AG10803 (cell line): ENCODE measurements at places on chromosomes 7 and 10.

DNA sequence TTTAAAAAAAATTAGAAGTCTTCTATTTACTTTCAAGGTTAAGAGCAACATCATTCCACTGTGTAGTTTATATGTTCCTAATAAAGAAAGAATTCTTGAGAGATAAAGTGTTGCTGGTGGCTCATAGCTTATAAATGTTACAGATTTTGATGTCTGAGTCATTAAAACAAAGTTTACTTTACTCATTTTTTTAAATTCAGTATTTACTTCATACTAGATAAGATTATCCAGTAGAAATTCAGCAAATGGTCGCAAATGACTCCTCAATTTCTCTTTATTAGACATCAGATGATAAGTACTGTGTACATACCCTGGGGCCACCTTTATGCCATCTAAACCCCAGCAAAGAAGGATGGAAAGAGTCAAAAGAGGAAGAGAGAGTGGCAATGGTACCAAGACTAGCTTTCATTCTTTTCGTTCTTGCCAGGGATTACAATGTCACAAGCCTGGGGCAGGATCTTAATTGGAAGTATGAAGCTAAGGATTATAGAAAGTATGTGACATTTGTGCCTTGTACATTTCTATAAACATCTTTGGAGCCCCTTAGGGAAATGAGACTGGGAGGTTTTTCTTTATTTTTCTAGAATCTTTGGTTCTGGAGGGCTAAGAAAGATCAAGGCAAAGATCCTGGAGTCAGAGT is 206.1 kb downstream of the CHRM2 start:
- peak; percentile 50 for DNase-seq

GRCh38 chr7:48052748-48053147 is 17.4 kb downstream of the C7orf57 start:
- peak; percentile 8 for DNase-seq

- no peak for DNase-seq
Observed at GRCh38 chr7:39336442-39336841, 229.8 kb upstream of the YAE1 start.

DNA sequence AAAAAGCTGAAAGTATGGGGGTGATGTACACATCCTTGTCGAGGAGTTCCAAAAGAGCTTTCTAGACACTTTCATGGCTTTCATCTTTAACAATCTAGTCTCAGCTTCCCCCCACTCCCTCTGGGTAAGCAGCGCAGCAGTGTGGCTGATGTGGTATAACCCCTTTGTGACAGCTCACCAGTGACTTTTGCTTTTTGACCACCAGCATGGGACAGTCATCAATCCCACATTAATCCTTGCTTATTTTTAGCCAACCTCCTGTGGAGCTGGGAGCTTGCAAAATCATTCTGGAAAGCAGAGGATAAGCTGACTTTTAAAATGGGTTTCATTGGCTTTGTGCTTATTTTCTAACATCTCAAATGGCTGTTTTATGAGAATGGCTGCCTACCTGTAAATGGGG is 272.7 kb downstream of the HDAC9 start:
- peak; percentile 37 for DNase-seq

- no peak for DNase-seq
Observed at GRCh38 chr10:103658049-103658577, 164.6 kb downstream of the NEURL1 start.

GRCh38 chr7:158030071-158030470 is 557.6 kb downstream of the PTPRN2 start:
- DNase-seq = no peak

DNA sequence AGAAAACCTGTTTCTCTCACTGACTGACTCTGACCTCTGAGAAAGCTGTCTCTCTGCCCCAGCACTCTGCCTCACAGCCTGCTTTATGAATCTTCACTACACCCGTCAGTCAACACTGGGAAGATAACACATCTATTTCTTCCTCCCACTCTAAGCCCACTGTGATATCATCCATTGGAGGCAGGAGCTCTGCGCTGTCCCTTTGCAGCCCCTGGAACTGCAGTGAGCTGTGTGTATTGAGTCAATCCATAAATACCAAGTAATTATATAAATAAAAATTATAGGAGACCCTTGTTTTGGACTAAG is 17.2 kb upstream of the FXYD4 start:
- no peak for DNase-seq

DNA sequence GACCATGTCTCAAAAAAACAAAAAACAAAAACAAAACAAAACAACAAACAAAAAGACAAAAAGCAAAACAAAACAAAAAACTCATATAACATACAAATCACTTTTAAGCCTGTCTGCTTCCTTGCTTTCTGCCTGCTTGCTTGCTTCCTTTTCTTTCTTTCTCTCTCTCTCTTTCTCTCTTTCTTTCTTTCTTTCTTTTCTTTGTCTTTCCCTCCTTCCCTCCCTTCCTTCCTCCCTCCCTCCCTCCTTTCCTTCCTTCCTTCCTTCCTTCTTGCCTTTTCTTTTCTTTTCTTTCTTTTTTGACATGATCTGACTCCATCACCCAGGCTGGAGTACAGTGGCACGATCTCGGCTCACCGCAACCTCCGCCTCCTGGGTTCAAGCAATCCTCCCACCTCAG is 15.9 kb upstream of the TRA2A start:
- no peak for DNase-seq

DNA sequence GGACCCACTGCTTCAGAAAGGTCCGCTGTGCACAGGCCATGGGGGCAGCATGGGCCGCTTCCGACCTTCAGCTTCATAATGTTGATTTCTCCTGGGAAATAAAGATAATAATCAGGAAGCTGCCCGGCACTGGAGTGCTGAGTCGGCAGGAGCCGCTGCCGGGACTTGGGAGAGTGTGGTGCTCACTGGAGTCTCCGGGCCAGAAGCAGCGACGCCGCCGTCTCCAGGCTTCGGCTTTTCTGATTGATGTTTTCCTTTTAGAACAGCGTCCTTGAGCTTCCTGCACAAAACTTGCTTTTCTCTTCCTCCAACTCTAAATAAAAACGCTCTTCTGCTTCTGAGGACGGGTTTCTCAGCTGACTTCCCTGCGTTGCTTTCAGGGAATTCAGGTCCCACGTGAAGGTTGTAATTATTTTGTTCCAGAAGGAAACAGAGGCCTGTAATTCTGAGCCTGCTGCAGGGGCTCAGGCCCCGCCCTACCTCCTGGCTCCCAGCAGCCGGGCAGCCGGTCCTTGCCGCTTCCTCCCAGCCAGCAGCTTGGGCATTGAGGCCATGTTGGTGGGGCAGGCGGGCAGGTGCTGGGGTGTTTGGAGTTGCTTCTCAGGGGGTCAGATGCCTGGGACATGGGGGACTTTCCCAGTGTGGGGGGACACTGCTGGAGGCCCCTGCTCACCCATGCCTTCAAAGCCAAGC is 14.7 kb downstream of the PWWP2B start:
- peak; percentile 47 for DNase-seq

DNA sequence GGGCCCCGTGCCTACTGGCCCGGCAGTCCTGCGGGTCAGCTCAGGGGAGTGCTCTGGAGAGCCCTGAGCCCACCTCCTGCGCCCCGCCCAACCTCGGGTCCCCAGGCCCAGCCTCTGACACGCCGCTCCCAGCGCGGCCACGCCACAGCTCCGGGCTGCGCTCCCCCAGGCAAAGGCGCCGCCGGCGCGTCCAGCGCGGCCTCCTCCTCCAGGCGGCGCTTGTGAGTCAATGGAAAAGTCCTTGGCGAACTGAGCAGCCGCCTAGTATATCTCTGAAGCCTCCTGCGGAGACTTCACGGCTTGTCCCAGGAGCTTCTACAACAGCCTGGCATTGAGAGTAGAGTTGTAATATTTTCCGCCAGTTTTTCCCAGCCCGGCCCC is 29.5 kb upstream of the BMS1 start:
- DNase-seq = peak; percentile 61

DNA sequence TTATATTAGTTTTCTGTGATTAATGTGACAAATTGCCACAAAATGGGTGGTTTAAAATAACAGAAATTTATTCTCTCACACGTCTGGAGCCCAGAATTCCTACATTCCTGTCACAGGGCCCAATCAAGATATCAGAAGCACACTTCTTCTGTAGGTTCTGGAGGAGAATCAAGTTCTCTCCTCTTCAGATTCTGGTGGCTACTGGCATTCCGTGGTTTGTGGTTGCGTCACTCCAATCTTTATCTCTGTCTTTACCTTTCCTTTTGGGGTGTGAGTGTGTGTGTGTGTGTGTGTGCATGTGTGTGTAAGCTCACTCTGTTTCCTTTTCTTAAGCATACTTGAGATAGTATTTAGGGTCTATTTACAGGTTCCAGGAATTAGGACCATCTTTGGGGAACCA is 115.5 kb upstream of the DKK1 start:
- DNase-seq = peak; percentile 6

DNA sequence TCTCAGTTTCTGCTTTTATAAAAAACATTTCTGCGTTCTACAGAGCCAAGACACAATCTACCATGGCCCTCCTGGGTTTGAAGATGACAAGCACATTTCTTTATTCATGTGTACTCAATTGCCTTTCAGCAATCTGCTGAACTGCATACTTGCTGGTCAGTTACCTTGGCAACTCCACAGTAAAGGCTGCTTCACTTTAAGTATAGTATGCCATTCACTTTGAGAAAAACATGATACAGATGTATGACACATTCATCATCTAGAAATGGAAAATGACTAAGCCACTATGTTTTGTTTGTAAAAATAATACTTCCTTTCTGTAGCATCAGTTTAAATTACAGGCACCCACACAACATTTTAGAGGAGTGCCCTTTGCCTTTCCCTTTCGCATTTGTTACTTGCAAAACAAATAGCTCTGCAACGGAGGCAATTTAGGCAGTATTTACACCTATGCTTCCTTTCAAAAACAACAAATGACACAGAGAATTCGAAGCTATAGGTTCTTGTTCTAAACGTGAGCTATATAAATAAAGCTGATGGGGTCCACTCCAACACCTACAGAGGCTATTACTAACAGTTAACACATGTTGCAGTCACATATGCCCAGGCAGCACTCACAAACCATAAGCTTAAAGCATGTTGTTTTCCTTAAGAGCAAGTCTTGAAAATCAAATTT is 23.5 kb downstream of the SGCE start:
- peak; percentile 73 for DNase-seq

- no peak for DNase-seq
Observed at GRCh38 chr7:7869036-7869435, 99.6 kb upstream of the GLCCI1 start.
